Small intestine (tissue), 16 donors: ENCODE measurements at places on chromosomes 13 and 19.

GRCh38 chr19:32622002-32622401, 41.0 kb downstream of the PDCD5 start:
- no peak for DNase-seq
- H3K4me1 ChIP-seq: no peaks in the 10 kb centered on the region
- H3K27ac ChIP-seq: no peak overlapping the region
- H3K4me3 ChIP-seq: no peak overlapping the region
- peaks cover 84% of the 10 kb centered on the region for H3K36me3 ChIP-seq

- H3K36me3 ChIP-seq: no peaks in the 10 kb centered on the region
- peak within 1 kb of the TSS; percentile 12 for H3K4me3 ChIP-seq
- peak; percentile 32 for DNase-seq
- H3K27me3 ChIP-seq: no peaks in the 10 kb centered on the region
- peaks cover 4% of the 10 kb centered on the region for H3K4me1 ChIP-seq
- H3K27ac ChIP-seq: peak within 1 kb of the TSS; percentile 39
Measured at GRCh38 chr19:10339380-10339960, at the start of gene ICAM3. TSS of gene ICAM3 (minus strand) at chr19:10339624. CDS start at chr19:10339614, 10 bp downstream.

- no peaks in the 10 kb centered on the region for H3K4me1 ChIP-seq
- DNase-seq: no peak
- no peak overlapping the region for H3K4me3 ChIP-seq
- no peak overlapping the region for H3K27ac ChIP-seq
Measured at GRCh38 chr19:2592824-2593223, 109.7 kb downstream of the GNG7 start.

GRCh38 chr19:4007836-4008539, 452 bp downstream of the PIAS4 start:
- H3K27ac ChIP-seq: no peak overlapping the region
- peaks cover 2% of the 10 kb centered on the region for H3K36me3 ChIP-seq
- H3K27me3 ChIP-seq: no peaks in the 10 kb centered on the region

DNA sequence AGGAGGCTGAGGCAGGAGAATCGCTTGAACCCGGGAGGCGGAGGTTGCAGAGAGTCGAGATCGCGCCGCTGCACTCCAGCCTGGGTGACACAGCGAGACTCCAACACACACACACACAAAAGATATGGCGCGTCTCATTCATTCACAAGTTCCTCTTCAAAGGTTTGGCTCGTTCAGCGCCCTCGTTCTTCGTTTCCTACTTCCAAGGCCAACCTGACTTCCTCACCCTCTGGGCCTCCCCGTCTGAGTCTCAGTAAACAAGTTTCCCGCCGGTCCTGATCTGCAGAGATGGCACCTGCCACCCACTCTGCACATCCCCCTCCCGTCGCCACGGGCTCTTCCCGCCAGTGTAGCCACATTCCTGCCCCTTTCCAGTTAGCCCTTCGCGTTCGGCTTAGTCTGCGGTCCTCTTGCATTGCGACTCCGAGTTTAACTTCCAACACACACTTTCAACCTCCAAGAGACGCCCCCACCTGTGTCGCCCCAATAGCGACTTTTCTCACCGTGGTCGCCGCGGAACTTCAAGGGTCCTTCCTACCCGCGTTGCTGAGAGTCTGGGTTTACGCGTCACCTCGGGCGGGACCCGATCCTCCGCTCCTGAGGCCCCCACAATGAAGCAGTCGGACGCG, 1.3 kb upstream of the BSG start:
- peak; percentile 62 for DNase-seq
- H3K4me1 ChIP-seq: peaks cover 12% of the 10 kb centered on the region
- H3K36me3 ChIP-seq: peaks cover 17% of the 10 kb centered on the region
- peak overlapping the region; percentile 79 for H3K4me3 ChIP-seq
- H3K27me3 ChIP-seq: no peaks in the 10 kb centered on the region

DNA sequence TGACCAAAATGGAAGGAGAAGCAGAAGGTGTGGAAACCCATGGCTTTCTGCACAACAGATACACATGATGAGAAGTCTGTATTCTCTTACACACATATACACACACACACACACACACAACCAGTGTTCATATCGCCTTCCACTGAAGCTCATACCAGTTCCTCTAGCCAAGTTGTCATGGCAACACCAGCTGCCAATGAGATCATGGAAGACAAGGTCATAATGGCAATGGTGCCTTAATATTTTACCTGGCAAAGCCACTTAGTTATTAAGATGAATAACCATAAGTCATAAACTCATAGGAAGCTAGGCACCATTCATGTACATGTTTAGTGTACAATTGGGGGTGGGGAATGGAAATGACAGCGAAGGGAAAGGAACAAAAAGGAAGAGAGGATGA, 2.6 kb upstream of the DHRS12 start:
- H3K27ac ChIP-seq: no peak overlapping the region
- peaks cover 7% of the 10 kb centered on the region for H3K4me1 ChIP-seq
- no peaks in the 10 kb centered on the region for H3K27me3 ChIP-seq
- H3K36me3 ChIP-seq: no peaks in the 10 kb centered on the region
